ENCODE measurements at places on chromosomes 16 and 17.

- DNase-seq, result no peak
Measured at GRCh38 chr16:30750876-30751465, 2.7 kb downstream of the PHKG2 start.

- DNase-seq, result no peak
Measured at GRCh38 chr17:20153231-20153630, 144.1 kb downstream of the SPECC1 start.

GRCh38 chr17:60352071-60352470, 39.9 kb downstream of the USP32 start:
- DNase-seq, result no peak

GRCh38 chr17:27980043-27980442, 62.4 kb upstream of the NLK start:
- no peak for DNase-seq

GRCh38 chr17:1661045-1661444, 11.4 kb upstream of the RILP start:
- no peak for DNase-seq

DNA sequence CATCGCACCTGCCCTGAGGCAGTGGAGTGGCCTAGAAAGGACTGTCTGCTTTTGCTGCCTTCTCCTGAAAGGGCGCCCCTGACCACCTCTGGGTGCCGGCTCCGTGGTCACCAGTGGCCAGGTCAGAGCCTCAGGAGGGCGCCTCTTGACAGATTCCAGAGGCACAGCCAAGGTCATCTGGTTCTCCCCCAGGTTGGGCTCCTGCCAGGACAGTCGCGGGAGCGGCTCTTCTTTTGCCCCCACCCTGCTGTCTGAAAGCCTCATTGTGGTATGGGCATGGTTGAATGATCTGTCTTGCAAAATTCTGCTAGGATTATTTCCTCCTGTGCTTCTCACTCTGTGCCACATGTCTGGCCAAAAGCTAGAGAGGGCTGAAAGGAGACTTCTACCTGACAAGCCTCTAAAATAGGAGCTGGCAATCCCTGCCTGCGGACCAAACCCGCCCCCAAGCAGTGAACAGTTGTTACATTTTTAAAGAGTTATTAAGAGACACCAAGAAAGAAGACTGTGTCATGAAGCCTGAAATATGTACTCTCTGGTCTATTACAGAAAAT, 82.8 kb downstream of the SNX29 start:
- DNase-seq, result no peak

- DNase-seq, result no peak
Measured at GRCh38 chr17:59838052-59838916, 54.5 kb downstream of the TUBD1 start.

GRCh38 chr17:65920996-65921395, 270.9 kb downstream of the CEP112 start:
- no peak for DNase-seq

DNA sequence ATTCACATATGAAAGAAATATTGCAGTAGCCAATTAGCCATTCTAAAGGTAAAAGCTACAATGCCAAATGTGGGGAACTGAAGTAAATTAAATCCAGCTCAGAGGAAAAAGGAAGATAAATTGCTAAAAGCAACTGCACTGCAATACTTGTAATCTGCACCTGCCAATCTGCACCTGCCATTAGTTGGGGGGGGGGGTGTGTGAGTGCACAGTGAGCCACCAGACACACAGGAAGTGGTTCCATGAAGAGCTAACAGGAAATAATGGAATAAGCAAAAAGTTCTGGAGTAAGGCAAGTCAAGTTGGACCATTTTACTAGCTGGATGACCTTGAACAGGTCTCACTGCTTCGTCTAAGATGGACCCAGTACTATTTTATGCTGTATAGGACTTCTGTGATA, 191.8 kb downstream of the PARN start:
- no peak for DNase-seq

DNA sequence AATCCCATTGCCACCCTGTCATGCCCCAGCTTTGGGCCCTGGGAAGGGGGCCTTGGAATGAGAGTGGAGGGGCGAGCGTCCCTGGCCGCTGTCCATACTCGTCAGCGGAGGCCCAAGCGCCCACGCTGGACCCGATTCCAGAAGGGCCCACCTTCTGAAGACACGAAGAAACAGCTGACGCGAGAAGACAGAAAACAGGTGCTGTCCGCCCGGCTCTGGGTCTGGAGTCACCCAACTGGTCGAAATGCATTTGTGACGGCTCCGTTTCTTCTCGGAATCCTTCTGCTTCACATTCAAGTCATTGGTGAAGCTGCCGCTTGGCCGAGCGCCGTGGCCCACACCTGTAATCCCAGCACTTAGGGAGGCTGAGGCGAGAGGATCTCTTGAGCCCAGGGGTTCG, 52.9 kb upstream of the PVALEF start:
- no peak for DNase-seq

- DNase-seq, result no peak
Measured at GRCh38 chr16:77246150-77246549, 46.9 kb downstream of the SYCE1L start.
